ENCODE measurements at places on chromosomes 2 and 18.

DNA sequence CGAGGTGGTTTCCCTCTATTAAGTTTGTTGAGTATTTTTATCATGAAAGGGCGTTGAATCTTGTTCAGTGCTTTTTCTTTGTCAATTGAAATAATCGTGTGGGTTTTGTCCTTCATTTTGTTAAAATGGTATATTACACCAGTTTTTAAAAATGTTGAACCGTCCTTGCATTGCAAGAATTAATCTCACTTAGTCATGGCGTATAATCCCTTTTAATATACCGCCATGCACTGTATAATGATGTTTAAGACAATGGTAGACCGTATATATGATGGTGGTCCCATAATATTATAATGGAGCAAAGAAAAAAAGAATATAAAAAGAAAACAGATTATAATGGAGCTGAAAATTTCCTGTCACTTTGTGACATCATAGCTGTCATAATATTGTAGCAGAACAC is 50.6 kb downstream of the CCDC138 start:
- DNase-seq, result no peak

GRCh38 chr2:127373362-127374083 is 14.3 kb downstream of the MAP3K2 start:
- no peak for DNase-seq

- DNase-seq, result peak; percentile 94
These were observed 679 bp downstream of the CLK1 start for GRCh38 chr2:200863782-200864175.

GRCh38 chr2:41782306-41783158 is 265.3 kb upstream of the PKDCC start:
- DNase-seq, result peak; percentile 77

- no peak for DNase-seq
These were observed 1.7 kb upstream of the MSGN1 start for GRCh38 chr2:17814601-17815000.

GRCh38 chr2:206713746-206714145 is 4.5 kb downstream of the DYTN start:
- no peak for DNase-seq

GRCh38 chr2:216502381-216503158 is 3.9 kb downstream of the RPL37A start:
- no peak for DNase-seq

- DNase-seq, result no peak
These were observed 32.6 kb downstream of the CIB4 start for GRCh38 chr2:26608557-26608956.

DNA sequence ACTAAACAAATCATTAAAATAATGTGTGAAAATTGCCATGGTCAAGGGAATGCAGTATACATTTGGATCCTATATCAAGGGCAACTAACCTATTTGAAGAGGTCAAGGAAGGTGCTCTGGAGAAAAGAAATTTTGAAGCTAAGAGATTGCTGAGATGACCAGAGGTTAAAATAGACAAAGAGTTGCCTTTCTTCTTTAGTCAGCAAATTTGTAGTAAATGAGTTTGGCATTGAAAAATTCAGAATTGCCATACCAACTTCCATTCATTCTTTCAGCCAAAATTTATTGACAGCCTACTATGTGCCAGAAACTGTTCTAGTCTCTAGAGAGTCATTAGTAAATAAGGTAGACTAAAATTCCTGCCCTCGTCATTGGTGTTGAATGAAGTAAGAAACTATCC is 396.2 kb downstream of the BCL11A start:
- no peak for DNase-seq

DNA sequence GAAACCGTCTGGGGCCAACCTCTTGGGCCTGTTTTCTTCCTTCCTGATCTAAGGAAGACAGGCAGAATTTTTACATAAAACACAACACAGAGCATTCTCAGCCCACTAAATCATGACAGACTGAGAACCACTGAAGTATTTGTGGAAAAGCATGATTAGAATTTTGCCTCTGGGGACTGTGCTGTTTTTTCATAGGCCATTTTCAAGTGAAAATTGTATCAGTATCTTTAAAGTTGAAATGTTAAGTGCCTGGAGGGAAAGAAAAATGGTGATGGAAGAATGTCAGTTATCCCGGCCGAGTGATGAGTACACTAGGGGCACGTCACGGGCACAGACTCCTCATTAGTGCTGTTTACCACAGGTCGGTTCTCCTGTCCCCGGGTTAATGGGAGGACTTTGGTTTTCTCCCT is 36.9 kb downstream of the EHD3 start:
- DNase-seq, result no peak

DNA sequence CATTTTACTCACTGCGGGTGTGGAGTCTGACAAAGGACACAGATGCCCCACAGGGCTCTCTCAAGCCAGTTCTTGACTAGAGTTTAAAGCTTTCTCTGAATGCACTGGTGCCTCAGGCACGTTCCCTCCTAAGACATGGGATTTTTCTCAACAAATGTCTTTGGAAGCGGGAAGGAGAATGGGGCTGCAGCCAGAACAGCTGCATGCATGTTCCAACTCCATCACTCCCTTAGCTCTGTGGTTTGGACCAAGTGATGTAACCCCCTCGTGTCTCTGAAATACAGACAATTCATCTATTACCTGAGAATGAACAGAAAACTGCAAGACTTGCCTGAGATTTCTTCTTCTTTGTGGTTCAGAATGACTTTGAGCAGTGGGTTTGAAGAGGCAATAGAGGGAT is 141.7 kb upstream of the SERPINE2 start:
- no peak for DNase-seq

DNA sequence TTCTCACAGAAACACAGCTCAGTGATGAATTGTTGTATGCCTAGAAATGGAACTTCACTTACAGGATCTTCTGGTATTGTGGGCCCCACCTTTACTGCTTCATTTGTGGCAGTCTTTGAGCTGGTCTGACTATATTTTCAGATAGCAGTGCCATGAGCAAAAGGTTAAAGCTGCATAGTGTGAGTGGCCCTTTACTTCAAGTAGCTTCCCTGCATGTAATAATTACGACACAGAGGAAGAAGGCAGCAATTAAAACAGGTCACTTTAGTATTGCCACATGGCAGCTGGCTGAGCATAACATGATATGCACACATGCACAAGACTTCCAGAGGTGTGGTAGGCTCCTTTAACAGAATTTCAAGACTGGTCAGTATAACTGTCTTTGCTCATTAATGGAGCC is 426.3 kb upstream of the ZEB2 start:
- no peak for DNase-seq

DNA sequence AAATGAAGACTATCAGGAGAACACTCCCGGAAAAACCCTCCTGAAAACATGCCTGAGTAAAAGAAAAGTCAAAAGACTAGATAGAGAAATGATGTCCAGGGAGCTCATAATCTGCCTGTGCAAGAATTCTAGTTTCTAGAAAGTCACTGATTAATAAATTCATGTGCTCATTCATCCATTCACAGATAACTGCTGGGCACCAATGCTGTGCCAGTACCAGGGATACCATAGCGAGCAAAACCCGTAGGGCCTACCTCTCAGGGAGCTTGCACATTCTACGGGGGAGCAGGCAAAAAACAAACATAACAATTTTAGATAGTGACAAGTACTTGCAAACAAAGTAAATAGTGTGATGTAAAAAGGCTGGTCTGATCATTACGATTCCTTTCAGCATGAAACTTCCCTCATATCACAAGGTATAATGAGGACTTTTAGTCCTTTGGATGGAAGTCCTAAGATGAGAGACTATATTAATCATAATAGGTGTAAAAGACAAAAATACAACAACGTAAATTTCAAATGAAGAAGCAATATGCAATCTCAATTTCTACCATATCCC is 289.9 kb downstream of the AFF3 start:
- DNase-seq, result no peak

DNA sequence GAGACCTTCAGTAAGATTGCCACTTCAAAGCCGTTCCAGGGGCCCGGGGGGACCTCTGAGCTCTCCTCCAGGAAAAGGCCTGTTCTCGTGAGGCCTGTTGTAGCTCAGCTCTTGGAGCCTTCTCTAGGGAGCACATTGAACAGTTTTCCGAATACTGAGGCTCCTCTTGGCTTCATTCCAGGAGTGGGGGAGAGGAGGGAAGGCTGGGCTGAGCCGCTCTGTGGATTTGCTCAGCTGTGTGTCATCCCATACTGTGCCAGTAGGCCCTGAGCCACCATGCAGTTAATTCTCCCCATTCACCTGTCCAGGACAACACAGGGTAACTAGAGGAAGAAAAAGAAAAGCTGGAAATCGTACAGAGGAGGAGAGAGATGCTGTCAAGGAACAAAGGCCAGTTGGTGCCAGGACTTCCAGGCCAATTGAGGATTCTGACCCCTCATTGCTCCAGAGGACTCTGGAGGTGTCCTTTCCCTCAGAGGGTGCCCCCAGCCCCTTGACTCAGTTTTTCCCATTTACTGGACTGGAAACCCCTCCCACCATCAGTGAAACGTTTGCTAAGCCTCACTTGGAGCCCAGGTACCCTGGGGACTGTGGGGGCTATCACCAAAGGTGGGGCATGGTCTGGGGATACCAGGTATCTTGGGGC is 41.4 kb downstream of the HS1BP3 start:
- peak; percentile 76 for DNase-seq

- DNase-seq, result no peak
These were observed 30.1 kb downstream of the UXS1 start for GRCh38 chr2:106163948-106164545.

DNA sequence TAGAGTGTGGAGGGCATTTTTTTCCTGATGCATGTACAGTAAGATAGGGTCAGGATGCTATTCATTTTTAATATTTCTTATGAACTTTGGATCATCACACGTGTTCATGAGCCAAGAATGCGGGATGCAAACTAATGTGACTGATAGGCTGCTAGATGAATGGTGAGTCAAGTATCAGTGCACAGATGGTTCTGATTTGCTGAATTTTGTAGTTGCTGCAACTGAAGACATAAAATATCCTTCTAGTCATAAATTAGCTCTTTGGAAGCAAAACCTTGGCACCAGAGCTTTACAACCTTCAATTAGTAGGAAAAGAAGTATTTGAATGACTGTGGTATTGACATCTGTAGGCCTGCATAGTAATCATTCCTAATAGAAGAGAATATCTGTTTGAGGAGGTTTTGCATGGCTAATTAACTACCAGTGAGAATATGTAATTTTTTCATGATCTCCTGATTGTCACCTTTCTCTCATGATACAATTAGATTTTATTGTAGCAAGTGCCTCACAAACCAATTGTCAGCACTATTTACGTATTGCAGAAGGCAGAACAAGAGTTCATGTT is 94.0 kb downstream of the VRK2 start:
- DNase-seq, result peak; percentile 16

- peak; percentile 59 for DNase-seq
These were observed 37.4 kb downstream of the EPAS1 start for GRCh38 chr2:46334389-46335271.

DNA sequence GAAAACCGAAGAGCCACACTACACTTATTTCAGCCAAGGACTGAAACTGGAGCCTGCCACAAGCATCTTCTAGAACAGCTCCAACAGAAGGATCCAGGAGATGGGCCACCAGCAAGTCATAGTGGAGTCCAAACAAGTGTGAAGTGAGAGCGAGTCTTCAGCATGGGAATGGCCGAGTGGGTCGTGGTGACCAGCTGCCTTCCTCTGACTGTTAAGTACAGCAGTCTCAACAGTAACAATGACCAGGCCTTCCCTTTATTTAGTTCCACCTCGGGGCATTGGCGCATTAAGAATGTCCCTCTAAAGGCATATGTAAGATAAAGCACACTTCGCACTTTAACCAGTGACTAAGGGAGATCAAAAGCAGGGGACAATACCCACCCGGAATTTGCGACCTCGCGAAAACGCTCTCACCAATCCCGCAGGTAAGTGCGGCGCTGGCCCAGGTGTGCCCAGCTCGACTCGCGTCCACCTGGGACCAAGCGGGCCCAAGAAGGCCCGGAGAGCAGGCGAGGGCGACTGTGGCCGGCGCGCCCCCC is 1.1 kb downstream of the L3MBTL4 start:
- peak; percentile 25 for DNase-seq

- no peak for DNase-seq
These were observed 14.6 kb downstream of the UGP2 start for GRCh38 chr2:63856303-63856603.

DNA sequence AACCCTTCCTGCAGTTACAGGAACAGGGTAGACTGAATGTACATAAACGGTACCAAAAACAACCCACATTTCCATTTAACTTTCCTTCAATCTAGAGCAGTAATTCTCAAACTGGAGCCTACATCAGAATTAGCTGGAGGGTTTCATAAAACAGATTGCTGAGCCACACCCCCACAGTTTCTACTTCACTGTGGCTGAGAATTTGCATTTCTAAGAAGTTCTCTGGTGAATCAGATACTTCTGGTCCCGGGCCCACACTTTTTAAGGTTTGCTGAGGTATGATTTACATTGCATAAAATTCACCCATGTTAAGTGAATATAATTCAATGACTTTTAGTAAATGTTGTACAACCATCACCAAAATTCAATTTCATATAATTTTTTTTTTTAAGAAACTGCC is 113.7 kb downstream of the SRBD1 start:
- DNase-seq, result no peak

- no peak for DNase-seq
These were observed 61.4 kb downstream of the ACSL3 start for GRCh38 chr2:222922019-222922800.

DNA sequence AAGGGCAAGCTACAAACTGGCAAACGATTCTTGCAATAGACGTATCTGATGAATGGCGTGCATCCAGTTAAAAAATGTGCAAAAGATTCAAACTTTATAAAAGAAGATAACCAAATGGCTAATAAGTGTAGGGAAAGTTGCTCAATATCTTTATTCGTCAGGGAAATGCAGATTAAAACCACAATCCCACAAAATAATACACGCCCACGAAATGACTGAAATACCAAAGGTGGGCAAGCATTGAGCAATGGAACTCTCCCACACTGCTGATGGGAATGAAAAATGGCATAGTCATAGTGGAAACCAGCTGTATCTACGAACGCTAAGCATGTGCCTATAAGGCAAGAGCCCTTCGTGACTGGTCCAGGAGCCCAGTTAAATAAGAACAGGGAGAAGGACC is 168.6 kb upstream of the SIX2 start:
- DNase-seq, result no peak

DNA sequence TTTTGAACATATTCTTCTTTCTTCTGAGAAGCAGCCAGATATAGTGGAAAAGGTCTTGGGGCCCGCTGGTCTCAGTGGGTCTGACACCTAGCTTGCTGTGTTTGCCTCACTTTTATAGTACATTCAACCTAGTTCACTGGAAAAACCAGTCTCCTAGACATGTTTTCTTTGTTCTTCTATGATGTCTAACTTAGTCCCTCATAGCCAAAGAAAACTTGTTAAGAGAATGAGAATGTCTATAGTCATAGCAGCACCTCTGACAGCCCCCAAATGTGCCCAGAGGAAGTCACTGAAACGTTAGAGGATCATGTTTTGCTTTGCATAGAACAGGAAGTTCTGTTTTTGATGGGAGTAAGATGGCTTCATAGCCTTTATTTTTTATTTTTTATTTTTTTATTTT is 40.3 kb downstream of the TNFRSF11A start:
- DNase-seq, result no peak
